ENCODE measurements at places on chromosomes 3 and 15.

- ATAC-seq = no peak
Measured at GRCh38 chr15:90402223-90402622, 14.2 kb downstream of the IQGAP1 start.

GRCh38 chr15:83854950-83855707, 201.2 kb downstream of the ADAMTSL3 start:
- ATAC-seq = no peak

DNA sequence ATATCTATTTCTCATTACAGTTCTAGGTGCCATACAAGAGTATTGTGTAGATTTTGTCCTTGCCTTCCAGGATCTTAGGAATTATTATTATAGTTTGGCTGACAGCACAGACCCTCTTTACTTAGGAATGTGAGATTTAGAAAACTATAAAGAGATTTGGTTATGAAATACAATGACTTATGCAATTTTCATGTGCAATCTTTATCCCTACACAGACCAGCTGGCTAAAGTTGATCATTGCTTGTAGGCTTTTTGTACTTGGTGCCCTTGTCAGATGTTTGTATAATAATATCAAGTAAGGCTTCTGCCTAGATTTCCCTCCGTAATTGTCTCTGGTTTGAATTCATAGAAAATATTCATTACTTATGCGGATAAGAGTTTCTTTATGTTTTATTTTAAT, 174.5 kb upstream of the GAP43 start:
- no peak for ATAC-seq

GRCh38 chr3:173920386-173920785, 522.8 kb downstream of the NLGN1 start:
- no peak for ATAC-seq

DNA sequence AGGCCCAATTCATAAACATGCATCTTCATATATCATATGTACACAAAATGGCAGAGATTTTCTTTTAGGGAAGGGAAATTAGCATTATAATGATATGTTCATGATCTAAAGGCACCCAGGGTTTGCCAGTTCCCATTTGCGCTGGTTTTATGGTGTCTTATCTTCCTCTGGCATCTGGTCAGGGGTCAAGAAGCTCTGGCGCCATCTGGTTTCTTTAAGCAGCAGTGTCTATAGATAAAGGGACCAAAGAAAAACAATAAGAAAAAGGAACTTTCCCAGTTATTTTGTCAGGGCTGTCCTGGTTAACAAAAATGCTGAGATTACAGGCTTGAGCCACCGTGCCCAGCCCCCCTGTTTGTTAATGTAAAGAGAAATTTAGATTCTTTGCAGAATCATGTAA, 3.3 kb upstream of the DCP1A start:
- ATAC-seq = no peak

DNA sequence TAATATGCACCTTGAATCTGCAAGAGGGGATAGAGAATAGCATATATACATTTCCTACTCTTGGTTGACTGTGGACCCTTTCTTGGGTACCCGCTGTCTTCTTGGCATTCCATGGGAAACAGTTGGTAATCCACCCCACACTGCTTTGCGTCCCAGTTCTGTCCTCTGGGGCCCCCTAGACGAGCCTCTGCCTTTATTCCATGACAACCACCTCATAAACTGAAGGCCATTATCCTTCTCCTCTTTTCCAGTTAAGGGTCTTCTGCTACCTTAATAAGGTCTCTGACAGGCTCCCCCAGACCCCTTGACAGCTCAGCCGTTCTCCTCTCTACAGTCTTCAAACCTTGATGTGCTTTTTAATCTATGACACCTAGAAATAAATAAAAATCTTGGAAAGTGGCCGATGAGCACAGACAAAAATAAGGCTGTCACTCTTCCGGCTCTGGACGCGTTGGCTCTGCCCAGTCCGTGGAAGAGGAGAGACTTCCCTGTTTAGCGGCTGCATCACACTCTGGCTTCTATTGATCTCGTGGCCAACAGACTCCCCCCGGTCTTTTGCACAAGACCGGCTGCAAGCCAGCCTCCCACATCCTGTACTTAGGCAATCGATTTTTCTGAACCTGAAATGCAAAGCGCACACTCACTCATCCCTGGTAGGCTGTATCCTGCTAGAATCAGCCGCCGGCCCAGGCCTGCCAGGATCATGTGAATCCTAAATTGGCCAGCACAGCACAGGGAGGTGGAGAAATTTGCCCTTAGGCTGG, 251.0 kb upstream of the TLE3 start:
- ATAC-seq = no peak

DNA sequence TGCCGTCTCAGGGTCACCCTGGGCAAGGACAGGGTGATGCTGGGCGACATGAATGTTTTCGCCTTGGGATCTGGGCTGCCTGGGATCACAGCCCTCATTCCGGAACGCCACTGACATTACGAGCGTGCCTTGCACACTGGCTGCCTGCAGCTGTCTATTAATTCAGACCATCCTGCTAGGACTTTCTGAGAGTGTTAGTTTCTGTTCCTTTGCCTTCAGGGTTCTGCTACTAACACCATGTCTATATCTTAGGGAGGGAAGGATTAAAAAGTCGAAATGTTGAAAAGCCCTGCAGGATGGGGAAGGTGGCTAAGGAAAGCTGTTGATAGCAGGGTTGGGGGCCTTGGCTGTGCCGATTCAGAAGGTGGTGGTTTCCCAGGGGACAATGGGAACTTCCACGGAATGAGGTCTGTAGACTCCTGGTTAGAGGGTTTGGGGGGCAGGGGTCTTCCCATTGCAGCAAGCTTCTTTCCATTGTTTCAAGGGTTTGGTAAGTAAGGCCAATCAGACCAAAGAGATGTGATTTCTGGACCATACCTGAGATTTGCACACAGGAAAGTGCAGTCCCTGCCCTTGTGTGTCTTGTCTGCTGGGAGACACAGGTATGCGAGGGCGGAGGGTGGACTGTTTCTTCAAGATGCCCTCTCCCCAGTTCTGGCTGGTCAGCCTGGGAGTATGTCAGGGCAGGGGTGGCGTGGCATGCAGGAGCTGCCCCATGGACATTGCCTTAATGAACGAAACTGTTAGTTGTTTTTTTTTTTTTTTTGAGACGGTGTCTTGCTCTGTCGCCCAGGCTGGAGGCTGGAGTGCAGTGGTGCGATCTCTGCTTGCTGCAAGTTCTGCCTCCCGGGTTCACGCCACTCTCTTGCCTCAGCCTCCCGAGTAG, 50.9 kb downstream of the RGMA start:
- ATAC-seq = no peak

DNA sequence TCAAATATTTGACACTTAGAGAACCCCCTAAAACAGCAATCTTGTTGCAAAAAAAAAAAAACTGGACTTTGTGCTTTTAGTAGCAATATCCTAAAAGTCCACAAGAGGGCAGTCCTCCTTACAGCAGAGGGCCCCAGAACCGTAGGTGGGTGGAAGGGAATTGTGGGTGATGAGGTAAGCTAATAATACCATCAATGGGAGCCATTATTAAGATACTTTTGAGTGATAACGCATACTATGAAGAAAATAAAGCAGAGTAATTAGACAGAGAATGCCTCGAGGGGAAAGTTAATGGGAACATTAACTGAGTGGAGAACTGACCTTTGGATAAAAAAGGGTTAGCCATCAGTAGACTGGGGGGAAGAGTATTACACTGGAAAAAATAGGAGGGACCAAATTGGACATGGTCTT, 229.9 kb downstream of the THRB start:
- ATAC-seq = no peak

DNA sequence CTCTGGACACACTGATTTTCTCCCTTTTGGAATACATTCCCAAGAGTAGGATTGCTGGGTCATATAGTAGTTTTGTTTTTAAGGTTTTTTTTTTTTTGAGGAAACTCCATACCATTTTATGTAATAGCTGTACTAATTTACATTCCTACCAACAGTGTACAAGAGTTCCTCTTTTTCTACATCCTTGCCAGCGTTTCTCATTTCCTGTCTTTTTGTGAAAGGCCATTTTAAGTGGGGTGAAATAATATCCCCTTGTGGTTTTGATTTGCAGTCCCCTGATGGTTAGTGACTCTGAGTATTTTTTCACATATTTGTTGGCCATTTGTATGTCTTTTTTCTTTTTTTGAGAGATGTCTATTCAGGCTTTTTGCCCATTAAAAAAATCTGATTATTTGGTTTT, 1205.5 kb downstream of the ROBO1 start:
- no peak for ATAC-seq

DNA sequence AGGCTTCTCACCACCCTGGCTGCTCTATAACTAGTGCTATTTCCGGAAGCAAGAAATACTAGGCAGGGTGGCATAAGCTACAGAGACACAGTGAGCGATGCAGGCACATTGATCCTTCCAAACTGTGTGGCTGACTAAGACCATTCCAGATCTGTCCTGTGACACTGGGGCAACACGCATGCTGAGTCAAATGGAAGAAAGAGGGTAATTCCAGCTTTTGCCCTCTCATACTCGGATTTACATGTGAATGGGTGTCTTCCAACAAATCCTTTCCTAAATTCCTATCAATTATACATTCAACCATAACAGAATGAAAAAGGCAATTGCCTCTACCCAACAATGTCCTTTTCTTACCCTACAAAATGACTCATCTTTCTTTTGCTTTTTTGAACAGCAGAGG, 5.1 kb downstream of the FSIP1 start:
- no peak for ATAC-seq

- no peak for ATAC-seq
Measured at GRCh38 chr3:179796421-179796820, 143.6 kb downstream of the USP13 start.

- no peak for ATAC-seq
Measured at GRCh38 chr3:124230432-124230831, 238.5 kb upstream of the ROPN1 start.

DNA sequence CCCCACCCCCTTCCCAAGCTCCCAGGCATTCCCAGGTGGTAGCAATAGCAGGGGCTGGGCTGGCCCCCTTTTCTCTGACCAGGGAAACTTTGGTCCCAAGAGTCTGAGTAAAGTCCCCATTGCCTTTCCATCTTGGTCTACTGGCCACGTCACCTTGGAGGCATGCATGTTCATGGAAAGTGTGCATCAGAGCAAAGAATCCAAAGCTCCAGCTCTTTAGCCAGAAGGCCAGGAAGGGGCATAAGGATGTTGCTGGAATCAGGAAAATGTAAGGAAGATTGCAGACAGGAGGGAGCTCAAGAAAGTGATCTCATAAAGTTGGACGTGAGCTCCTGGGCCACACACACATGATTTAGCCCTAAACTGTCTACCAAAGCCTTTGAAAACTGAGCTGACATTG, 63.6 kb downstream of the KBTBD12 start:
- ATAC-seq = no peak

DNA sequence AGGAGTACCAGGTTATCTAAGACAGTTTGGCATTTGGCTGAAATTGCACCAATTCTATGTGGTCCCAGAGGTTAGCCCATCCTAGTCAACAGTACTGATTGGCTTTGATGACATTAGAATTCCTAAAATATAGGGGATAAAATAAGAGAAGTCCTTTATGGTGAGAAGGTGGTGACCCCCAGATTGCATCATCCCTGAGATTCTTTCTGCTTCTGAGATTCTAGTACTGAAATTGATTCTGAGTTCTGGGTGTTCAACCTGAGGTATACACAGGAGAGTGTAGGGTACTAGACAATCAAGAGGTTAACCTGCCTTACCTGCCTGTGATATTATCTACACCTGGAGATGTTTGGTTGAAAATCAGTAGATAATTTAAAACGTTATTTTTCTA, 140.9 kb upstream of the MRPS22 start:
- ATAC-seq = no peak

GRCh38 chr15:78208341-78208844, 26.0 kb downstream of the ACSBG1 start:
- no peak for ATAC-seq

DNA sequence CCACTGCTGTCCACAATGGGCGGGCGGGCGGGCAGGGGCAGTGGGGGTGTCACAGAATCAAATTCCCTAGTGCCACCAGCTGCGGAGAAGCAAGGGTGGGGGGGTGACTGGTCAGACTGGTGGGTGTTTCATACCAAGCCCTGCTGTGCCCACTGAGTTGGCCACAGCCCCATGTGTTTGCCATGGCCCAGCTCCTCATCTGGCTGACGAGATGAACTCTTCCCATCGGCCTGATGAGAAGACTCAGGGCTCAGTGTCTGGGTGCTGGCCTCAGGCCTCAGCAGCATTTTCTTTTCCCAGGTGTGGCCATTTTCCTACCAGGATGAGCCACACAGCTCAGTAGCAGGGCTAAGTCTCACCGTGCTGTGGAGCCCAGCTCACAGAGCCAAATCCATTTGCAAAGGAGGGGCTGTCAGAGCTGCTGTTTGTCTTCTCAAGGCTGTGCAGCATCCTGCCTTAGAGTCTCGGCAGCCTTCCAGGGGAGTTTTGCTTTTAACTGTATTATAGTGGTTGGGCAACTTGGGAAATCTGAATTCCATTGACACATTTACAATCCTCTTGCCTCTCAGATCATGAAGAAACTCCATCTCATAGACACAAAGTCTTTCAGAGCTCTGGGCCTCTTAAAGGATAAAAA, 176.8 kb downstream of the ABHD5 start:
- ATAC-seq = no peak

DNA sequence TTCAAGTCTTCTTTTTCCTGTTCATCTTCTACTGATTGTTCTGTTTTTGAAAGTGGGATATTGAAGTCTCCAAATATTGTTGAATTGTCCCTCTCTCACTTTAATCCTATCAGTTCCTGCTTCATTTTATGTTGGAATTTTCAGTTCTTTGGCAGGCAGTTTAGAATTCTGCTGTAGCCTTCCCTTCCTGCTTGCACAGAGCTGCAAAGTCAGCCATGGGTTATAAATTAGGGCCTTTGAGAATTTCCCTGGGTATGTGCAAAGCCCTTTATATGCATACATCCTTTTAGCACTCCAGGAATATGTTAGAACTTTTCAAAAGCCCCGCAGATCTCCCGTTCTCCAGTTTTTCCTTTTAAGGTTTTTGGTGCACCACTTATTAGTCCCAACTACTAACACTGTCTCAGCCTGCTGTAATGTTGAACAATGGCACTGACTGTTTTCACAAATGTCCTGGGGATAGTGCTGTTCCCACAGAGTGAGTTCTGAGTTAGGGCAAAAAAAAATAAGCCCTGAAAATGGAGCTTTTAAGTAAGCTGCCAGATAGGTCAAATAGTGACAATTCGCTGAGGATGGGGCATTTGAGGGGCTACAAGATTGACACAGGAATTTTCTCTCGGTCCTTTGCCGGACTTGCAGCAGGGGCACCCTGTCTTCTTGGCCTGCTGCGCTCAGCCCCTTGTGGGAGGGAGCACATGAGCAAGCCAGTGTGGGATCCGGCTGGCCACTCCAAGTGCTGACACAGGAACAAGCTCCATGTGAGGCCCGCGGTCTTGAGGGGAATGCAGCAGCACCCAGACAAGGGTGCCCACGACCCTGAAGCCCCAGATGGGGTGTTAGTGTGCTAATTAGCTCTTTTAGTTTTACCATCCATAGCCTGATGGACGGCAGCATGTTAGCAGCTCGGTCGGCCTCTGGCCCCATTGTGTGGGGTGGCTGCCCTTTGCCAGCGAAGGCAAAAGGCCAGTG, 96.0 kb downstream of the VPS8 start:
- ATAC-seq = no peak

- peak; percentile 81 for ATAC-seq
Measured at GRCh38 chr3:172635588-172635987, 75.3 kb downstream of the NCEH1 start.

GRCh38 chr15:71353171-71353570, 237.9 kb downstream of the THSD4 start:
- ATAC-seq = no peak

All from activated CD4-positive, CD25-positive, alpha-beta regulatory T cell treated with anti-CD3 and anti-CD28 coated beads, Interleukin-2, amount 50 U/mL, for 24 hours (primary cell).